Stomach (tissue), 19 donors: ENCODE measurements at places on chromosomes 11 and 22. TPM values are rescaled to one million over a fixed set of nuclear protein-coding genes. Genes with fewer than 3 reads are reported as not detected.

Gene PLAAT3
- total RNA-seq, result 25.9 TPM

Gene PHLDA2
- total RNA-seq, result 3.1 TPM

Gene F2
- total RNA-seq, result 0.92 TPM

Gene ACCSL
- total RNA-seq, result not detected

Gene PGA4
- 547 TPM for total RNA-seq

Gene APLNR
- 5.1 TPM for total RNA-seq

Gene MIOX
- not detected for total RNA-seq

Gene SCUBE2
- total RNA-seq, result 29.8 TPM

Gene TREH
- total RNA-seq, result not detected

Gene XKR3
- not detected for total RNA-seq

Gene APOL4
- 3.6 TPM for total RNA-seq

Gene CARD18
- not detected for total RNA-seq

Gene NRIP3
- 2.2 TPM for total RNA-seq

Gene EMID1
- total RNA-seq, result 3.2 TPM

Gene OR8D4
- 1.4 TPM for total RNA-seq

Gene TRIM49
- total RNA-seq, result not detected

Gene PIH1D2
- total RNA-seq, result not detected

Gene CLMP
- total RNA-seq, result 37.8 TPM

Gene TIRAP
- total RNA-seq, result 5.1 TPM

Gene RCOR2
- total RNA-seq, result not detected

Gene LYVE1
- 62.8 TPM for total RNA-seq

Gene BIRC2
- total RNA-seq, result 112 TPM

Gene ALX4
- not detected for total RNA-seq

Gene EFEMP2
- total RNA-seq, result 26.1 TPM

Gene TYR
- total RNA-seq, result not detected

Gene FOLH1
- total RNA-seq, result 10.6 TPM

Gene EFCAB6
- 0.29 TPM for total RNA-seq

Gene VSIG10L2
- total RNA-seq, result not detected

Gene CYTH4
- 4.2 TPM for total RNA-seq

Gene FERMT3
- total RNA-seq, result 17.9 TPM

Gene SELENOH
- total RNA-seq, result 190 TPM

Gene SAA4
- total RNA-seq, result not detected

Gene TNNI2
- not detected for total RNA-seq

Gene GAL3ST3
- not detected for total RNA-seq

Gene PDE3B
- total RNA-seq, result 19.3 TPM

Gene TIMP3
- 111 TPM for total RNA-seq

Gene DKK3
- total RNA-seq, result 63.3 TPM

Gene WT1
- not detected for total RNA-seq

Gene FIBP
- 117 TPM for total RNA-seq

Gene IGSF22
- total RNA-seq, result not detected

Gene CPT1A
- 43.3 TPM for total RNA-seq

Gene SEC14L3
- total RNA-seq, result not detected

Gene FOLR2
- 4.3 TPM for total RNA-seq

Gene TMPRSS4
- total RNA-seq, result 28.1 TPM

Gene PGGHG
- total RNA-seq, result 11.6 TPM

Gene CDC45
- total RNA-seq, result 1.2 TPM
